ENCODE measurements at places on chromosomes 12 and 14. TPM values are rescaled to one million over a fixed set of nuclear protein-coding genes. Genes with fewer than 3 reads are reported as not detected.

DNA sequence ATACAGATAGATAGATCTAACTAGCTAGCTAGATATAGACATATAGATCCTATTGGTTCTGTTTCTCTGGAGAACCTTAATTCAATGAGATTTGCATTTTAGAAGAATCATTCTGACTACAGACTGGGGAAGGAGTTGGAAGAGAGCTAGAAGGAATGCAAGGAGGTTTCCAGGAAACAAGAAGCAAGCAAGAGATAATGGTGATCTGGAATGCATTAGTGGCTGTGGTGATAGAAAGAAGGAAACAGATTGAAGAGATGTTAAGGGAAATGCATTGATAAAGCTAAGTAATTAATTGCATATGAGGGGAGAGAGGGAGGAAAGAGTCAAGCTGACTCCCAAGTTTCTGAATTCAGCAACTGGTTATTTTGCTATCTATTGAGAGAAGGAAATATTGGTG is 42.7 kb downstream of the DBX2 start:
- DNase-seq = no peak

- DNase-seq = no peak
Observed at GRCh38 chr14:54533100-54533499, 23.4 kb downstream of the CGRRF1 start.

GRCh38 chr12:92136965-92137721 is 8.5 kb downstream of the BTG1 start:
- DNase-seq = no peak

DNA sequence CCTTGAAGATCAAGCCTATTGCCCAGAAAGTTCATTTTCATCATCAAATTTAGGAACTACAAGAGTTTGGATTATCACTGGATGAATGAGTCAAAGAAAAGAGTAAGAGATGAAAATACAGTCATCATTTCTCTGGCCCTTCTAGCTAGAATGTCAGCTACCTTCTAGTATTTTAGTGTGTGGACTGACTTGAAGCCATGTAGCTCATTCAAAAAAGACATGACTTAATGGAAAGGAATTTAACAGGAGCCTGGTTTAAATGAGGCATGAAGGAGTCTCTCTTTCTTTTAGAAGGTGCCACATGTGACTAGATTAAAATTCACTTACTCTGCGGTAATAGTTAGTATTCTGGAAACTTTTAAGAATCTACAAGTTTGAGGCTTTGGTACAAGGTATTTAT is 7.1 kb downstream of the PTHLH start:
- DNase-seq = no peak

Gene DBX2
- total RNA-seq = not detected

Gene CCDC175
- not detected for total RNA-seq

Measured in activated naive CD4-positive, alpha-beta T cell treated with anti-CD3 and anti-CD28 coated beads for 36 hours (primary cell).